ENCODE measurements at places on chromosomes 3 and 15.

DNA sequence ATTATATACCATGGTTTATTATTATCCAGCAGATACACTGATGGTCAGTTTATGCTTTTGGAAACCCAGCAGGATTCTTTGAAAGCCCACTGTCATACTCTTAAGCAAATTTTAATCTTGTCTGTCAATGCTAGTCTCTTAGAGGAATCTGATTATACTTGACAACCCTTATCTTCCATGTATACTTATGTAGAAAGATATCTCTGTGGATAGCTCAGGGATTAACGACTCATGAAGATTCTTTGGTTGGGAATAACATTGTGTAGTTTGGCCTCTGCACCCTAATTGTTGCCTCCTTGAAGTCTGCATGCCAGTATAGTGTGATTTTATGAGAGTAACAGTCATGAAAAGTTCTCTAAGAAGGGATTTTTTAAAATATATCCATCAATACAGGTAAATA, 33.0 kb downstream of the FILIP1L start:
- DNase-seq, result no peak

GRCh38 chr3:194137506-194138474, 1.8 kb downstream of the HES1 start:
- DNase-seq, result peak; percentile 14

DNA sequence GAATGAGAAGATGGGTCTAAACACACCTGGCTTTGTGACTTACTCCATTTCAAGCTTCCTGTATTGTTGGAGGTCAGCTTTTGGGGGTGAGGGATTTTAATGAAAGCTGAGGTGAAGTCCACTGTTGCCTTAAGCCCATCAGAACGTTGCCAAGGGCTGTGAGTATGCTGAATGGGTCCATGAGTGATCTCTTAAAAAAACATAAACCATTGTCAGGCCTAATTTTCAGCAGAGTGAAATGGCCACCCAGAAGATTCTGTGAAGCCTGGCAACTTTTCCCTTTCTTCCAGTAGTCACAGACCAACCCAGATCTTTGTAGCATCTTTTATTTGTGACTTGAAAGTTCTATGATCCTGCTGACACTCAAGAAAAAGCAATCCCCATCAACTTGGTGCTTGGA, 87.0 kb downstream of the SMAD3 start:
- DNase-seq, result no peak

DNA sequence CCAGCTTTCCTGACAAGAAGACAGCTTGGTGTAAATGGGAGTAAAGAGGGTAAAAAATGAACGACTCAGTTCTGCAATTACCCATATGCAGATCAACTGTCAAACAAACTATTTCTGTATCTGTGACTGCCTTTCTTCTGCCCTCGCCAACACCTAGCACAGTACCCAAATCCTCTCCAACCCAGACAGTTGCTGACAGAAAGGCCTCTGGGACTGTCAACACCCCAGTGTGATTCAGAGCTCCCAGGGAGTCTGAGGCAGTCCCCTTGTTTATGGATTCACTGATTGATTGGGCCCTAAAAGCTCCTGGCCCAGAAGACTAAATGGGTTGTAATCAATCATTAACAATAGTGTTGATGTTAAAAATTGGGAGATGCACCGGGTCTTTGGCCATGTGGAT, 20.2 kb downstream of the IL17RD start:
- DNase-seq, result no peak

DNA sequence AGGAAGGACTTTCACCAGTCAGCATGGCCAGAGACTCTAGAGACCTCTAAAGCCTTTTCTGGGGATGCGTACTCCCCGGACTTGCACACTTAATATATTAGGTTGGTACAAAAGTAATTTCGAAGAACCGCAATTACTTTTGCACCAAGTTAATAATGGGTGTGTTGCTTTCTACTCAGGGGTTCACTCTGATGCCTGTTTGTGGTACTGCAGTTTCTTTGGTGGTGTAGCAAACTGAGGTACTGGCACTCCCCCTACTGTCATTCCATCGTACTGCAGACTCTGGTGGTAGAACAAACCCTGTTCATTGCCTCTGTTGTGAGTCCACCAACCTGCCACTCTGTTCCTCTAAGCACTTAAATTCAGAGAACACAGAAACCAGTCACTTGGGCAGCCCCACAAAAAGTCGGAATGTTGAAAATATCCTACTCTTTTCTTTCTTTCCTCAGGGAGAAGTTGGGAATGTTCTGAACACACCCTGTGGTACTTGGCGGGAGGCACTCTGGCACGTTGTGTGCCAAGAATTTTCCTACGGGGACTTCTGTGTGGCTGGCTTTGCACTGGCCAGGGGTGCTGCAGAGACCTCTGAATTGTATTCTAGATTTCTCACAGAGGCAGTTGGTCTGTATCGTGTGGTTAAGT, 46.3 kb downstream of the GABRG3 start:
- no peak for DNase-seq

GRCh38 chr3:145801696-145802095, 359.3 kb downstream of the PLOD2 start:
- no peak for DNase-seq

DNA sequence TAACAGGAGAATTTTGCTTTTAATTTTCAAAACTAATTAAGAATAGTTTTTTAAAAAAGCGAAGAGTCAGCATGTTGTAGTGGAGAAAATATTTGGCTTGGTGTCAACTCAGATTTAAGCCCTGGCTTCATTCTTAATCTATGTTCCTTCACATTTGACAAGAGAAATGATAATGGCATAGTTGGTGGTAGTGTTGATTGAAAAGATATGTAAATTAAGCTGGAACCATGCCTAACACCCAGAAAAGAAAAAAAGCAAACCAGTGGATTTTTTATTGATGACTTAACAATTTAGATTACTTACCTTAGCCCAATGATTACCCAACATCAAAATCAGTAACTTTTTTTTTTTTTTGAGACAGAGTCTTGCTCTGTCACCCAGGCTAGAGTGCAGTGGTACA, 27.4 kb downstream of the TCAIM start:
- DNase-seq, result no peak

DNA sequence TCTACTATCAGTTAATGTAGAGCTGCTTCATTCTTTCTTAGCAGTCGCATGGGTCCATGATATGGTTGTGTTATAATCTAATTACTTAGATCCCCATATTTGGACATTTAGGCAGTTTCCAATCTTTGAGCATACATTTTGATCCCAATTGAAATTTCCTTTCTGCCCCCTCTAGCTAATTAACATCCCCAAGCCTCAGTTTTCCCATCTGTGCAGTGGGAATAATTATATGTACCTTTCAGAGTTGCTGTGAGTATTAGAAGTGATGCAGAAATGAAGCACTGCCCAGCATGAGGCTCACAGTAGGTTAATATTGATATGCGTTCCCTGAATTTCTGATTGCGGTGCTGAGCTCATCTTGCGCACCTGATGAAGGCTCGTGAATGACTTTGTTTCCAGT, 21.8 kb downstream of the SPSB4 start:
- no peak for DNase-seq

DNA sequence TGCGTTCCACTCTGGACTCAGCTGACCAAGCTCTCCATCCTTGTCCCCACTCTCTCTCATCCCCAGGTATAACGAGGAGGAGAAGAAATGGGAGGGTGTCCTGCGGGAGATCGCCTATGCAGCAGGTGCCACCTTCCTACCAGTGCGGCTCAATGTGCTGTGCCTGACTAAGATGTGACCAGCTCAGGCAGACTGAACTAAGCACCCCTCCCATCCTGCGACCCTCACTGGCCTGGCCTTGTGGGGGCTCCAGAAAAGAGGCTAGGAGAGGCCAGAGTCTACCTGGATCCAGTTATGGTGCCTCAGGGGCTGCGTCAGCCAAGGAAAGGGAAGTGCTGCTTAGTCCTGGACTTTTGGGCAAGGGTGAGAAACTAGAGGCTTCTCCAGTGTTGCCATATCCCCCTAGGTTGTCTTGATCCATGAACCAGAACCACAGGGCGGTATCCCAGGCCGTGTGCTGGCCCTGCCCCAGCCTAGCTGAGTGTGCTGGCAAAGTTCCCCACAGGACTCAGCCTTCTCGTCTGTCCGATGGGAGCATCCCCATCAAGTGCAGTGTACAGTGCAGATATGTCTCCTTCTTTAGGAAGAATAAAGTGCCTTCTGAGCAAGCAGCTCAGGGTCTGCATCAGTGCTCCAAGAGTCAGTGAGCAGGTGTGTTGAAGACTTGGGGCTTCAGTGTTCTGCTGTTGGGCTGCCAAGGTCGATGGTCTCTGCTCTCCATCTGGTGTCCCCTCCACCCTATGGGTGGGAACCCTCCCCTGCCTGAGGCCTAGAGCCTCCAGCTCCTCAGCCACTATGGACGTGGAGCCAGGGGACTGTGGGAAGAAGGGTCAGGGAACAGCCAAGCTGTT, 6.7 kb downstream of the KLHL40 start:
- DNase-seq, result no peak

- no peak for DNase-seq
Measured at GRCh38 chr15:99053380-99054024, 45.9 kb upstream of the PGPEP1L start.

DNA sequence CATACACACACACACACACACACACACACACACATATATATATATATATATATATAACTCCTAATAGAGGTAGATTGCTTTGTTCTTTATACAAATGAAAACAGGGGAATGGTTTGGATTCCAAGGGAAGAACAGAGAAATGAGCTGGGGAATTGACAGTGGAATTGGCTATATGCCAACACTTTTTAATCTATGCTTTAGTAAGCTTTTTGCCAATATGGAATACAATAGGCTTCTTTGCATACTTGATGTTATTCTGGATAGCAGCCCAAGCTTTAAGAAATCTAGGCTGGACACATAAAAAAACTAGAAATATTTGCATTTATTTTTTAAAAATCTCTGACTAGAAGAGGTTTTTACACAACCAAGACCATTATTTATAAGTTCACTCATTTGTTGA, 334.2 kb upstream of the MDFIC2 start:
- no peak for DNase-seq

- DNase-seq, result no peak
Measured at GRCh38 chr15:50009634-50010033, 109.4 kb downstream of the ATP8B4 start.

- DNase-seq, result no peak
Measured at GRCh38 chr3:66747261-66747660, 246.4 kb upstream of the LRIG1 start.

- DNase-seq, result no peak
Measured at GRCh38 chr15:97009031-97009431, 678.5 kb downstream of the NR2F2 start.

DNA sequence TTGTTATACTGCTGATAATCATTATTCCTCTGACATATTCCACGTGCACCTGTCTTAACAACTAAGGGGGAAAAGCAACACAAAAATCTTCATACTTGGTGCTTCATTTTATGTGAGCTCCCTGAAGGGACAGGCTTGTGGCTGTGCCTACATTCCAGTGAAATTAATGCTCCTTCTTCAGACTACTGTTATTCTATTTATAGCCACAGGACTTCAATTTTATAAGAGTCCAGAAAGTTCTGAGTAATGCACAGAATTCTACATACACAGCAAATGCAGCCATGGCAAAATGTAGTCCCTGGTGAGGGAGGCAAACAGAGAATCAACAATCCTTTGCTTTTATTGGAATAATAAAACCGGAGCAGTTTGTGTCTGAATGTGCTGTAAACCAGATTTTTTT, 417.1 kb downstream of the RBMS3 start:
- DNase-seq, result no peak

DNA sequence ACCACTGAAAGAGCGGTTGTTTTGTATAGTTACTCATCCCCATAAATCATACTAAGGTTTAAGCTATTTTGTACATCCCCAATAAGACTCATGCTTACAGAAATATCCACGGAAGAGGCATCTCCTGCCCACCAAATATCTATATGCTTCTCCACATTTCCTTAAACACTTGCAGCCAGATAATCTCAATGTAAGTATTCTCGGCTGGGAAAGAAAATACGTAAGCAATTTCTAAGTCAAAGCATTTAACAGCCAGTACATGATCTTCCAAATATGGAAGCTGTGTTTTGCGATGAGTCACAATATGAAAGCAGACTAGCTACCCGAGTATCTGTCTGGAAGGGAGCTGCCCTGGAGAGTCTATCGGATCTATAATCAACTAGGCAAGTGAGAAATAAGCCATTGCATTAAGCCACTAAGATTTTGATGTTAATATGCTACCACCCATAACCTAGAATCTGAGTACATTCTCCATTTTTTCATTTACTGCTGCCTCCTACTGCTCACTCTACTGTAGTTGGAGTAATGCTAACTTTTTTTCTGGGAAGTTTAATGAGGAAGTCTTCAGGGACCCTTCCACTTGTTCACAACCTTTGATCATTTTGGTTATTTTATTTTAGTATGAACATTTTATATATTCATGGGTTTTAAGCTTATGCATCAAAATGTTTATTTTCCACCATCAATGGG, 26.9 kb upstream of the ZMAT3 start:
- DNase-seq, result no peak

Measured in naive thymus-derived CD8-positive, alpha-beta T cell (primary cell).